Activated CD8-positive, alpha-beta memory T cell treated with anti-CD3 and anti-CD28 coated beads for 48 hours (primary cell): ENCODE measurements at places on chromosomes 3 and 15.

DNA sequence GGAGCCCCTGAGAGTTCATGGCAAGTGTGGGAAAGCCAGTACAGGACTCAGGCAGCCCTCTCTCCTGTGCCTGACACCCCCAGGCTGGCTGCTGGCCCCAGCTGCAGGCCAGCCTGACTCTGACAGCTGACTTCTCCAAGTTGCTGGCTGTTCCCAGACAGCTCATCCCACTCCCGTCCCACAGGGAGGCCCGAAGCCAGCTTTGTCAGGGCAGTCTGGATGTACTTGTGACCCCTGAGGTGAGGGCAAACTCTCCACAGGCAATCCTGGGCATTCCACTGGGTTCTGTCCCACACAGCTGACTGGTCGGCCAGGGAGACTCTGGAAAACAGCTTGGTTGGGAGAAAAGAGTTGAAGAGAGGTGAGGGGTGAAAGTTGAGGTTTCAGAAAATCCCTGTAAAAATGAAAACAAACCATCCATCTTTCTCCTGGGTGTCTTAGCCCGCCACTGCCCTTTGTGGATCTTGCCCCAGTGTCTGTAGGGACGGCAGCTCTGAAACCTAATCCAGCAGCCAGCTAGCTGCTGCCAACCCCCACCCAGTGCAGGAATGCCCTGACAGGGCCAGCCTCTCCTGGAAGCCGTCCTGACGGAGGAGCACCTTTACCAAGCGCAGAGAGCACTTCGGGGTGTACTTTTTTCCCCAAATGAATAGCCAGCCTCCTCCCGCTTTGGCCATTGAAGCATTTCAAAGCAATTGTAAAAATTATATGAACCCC lies 87.9 kb downstream of the DNAJB8 start:
- DNase-seq, result no peak

GRCh38 chr3:163951397-163951987 lies 1126.8 kb downstream of the SI start:
- DNase-seq, result no peak

DNA sequence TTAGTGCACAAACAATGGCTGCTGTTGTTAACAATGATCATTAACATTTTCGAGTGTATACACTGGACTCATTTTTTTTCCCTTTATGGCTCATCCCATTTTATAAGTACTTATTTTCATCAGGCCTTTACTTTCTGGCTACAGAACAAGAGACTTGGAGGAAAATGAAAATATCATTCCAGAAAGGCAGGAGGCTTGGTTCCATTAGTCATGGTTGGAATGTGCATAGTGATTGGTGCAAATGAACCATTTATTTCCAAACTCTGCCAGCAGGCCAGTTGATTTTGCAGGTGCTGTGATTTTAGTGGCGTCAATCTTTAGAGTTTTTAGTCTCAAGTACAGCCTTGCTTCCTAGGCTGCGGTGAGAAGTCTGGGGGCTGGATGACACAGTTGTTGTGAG lies 151.8 kb downstream of the ITPR1 start:
- no peak for DNase-seq

DNA sequence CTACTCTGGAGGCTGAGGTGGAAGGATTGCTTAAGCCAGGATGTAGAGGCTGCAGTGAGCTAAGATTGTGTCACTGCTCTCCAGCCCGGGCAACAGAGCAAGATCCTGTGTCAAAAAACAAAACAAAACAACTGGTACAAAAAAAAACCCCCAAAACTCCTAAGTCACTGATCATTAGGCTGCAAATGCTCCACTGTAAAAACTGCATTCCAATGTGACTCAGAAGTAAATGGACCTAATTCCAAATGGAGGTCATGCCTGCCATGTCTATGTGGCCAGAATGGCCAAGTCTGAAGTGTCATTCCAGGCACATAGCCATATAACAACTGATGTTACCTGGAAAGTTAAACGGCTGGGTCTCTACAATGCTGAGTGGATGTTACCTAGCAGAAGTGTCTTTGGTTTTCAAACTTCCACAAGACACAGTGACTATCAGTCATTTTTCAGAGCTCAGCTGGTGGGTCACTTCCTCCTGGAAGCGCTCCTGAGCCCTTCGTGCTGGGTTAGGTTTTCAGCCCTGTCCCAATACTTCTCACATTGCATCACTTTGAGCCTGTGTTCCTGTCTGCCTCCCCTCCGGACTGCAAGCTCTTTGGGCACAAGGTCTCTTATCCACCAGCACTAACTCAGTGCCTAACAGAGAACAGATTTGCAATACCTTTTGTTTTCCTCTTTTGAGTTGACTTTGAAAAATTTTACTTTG lies 10.6 kb downstream of the FSTL1 start:
- DNase-seq, result no peak

- no peak for DNase-seq
Measured at GRCh38 chr3:41751597-41751996, 210.3 kb downstream of the ULK4 start.

GRCh38 chr15:70449311-70450141 lies 313.8 kb downstream of the UACA start:
- no peak for DNase-seq

GRCh38 chr15:83158393-83158792 lies 49.2 kb downstream of the HDGFL3 start:
- no peak for DNase-seq

DNA sequence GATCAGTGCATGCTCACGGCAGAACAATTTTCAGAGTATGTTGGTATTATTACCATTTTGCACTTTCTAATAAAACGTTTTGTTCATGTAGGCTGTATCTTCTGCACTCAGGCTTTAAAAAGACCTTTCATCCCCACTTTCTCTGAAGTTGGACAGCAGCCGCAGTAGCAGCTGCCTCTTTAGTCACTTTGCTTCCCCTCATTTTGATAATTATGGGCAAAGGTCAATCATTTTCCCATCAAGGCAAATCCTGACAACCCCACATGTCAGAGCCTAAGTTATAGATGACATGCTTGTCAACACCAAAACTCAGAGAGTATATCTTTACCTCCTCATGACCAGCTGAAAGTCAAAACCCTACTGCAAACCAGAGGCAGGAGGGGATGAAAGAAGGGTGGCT lies 99.7 kb downstream of the ROBO2 start:
- no peak for DNase-seq

GRCh38 chr3:14142567-14143270 lies 17.9 kb downstream of the TMEM43 start:
- no peak for DNase-seq

- DNase-seq, result peak; percentile 75
Measured at GRCh38 chr3:14651440-14652251, at the start of gene CCDC174. TSS of gene CCDC174 (plus strand) at chr3:14651762. CDS start at chr3:14651837, 75 bp downstream.
